ENCODE measurements at places on chromosomes 5 and 9. TPM values are rescaled to one million over a fixed set of nuclear protein-coding genes. Genes with fewer than 3 reads are reported as not detected.

CATSPER3 gene
- polyA plus RNA-seq: not detected

PCDHGC5 gene
- not detected for polyA plus RNA-seq

PCDHGA7 gene
- polyA plus RNA-seq: not detected

C5orf24 gene
- 9.2 TPM for polyA plus RNA-seq

CDH6 gene
- not detected for polyA plus RNA-seq

TENT4A gene
- polyA plus RNA-seq: 0.55 TPM

TMCO6 gene
- 18.3 TPM for polyA plus RNA-seq

OR1Q1 gene
- polyA plus RNA-seq: not detected

MTX3 gene
- polyA plus RNA-seq: 2.7 TPM

PCDHGA3 gene
- polyA plus RNA-seq: 0.23 TPM

PCDHAC2 gene
- polyA plus RNA-seq: not detected

MAP3K1 gene
- 41.6 TPM for polyA plus RNA-seq

NADK2 gene
- polyA plus RNA-seq: 7.9 TPM

SLC46A2 gene
- not detected for polyA plus RNA-seq

SHLD3 gene
- 4.9 TPM for polyA plus RNA-seq

CFAP77 gene
- not detected for polyA plus RNA-seq

SPINK13 gene
- polyA plus RNA-seq: not detected

MARCOL gene
- polyA plus RNA-seq: not detected

WNK2 gene
- not detected for polyA plus RNA-seq

NCBP1 gene
- polyA plus RNA-seq: 20.0 TPM
